Astrocyte of the cerebellum (primary cell): ENCODE measurements at places on chromosomes 6 and 20.

DNA sequence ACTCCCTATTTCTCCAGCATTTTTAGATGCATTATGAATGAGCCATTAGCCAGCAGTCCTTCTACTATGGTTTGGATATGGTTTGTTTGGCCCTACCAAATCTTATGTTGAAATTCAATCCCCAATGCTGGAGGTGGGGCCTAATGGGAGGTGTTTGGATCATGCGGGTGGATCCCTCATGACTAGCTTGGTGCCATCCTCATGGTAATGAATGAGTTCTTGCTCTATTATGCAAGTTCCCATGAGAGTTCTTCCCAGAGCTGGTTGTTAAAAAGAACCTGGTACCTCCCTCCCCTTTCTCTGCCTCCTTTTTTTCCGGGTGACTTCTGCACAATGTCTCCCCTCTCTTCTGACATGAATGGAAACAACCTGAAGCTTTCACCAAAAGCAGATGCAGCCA, 6.2 kb upstream of the CGA start:
- no peak for DNase-seq

DNA sequence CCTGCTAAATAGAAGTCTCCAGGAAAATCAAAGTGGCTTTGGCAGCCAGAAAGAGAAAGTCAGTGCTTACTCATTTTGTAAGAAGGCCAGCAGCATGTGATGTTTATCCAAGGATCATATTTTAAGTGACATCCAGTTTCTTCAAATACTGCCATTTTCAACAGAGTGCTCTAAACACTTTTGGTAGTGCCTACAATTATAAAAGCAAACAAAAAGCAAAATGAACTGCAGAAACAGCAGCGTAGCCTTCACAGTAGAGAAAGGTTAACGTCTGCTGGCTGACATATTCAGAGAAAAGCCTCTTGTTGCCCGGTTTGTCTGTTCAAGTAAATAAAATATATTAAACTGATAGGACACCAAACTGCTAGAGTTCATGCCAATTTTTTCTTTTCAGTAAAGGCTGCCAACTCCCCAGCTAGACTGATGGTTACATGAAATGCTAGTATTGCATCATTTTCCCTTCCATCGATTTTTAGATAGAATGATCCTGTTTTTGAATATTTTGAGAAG, 705.7 kb upstream of the SLC35B3 start:
- DNase-seq = no peak

- no peak for DNase-seq
Observed at GRCh38 chr6:3825331-3825831, 23.8 kb upstream of the FAM50B start.

- no peak for DNase-seq
Observed at GRCh38 chr6:133286765-133287164, 45.6 kb downstream of the EYA4 start.

GRCh38 chr6:84685983-84686584, 78.3 kb downstream of the TBX18 start:
- DNase-seq = no peak

DNA sequence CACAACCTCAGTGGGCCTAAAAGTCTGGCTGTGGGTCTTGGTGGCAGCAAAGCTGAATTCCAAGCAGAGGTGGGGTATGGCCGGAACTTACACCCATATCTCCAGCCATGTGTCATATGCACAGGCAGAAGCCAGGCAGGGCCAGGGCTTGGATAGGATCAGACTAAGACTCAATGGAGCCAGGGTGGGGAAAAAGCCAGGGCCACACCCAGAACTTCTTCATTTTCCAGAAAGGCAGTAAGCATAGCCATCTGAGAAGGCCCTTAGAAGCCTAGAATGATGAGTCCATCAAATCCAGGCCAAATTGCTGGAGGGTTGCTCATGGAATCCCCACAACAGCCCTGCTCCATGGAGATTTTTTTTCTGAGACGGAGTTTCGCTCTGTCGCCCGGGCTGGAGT, 116.2 kb upstream of the SRSF6 start:
- no peak for DNase-seq
